GM04504 (cell line): ENCODE measurements at places on chromosomes 1 and 21.

DNA sequence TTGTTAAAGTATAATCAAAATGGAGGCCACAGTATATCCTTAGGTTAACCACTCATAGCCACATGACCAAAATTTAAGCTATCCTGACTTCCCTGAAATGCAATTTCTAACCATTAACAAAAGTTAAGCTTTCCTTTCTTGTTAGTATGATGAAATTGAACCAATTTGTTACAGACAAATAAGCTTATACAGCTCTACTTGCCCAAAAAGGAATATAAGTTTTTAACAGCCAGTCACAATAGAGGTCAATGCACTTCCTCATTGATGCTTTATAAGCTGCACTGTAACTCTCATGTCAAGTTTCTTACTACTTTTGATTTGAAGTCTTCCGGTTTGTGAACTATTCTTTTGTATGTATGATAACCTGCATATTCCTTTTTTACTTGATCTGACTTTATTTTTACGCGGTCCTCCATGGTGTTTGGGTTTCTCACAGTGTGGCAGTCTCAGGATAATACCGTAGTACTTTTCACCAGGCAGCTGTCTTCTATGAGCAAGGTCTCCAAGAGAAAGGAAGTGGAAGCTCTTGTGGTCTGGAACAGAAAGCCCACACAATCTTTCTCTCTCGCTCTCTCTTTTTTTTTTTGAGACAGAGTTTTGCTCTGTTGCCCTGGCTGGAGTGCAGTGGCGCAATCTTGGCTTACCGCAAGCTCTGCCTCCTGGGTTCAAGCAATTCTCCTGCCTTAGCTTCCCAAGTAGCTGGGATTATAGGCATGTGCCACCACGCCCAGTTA is 331.6 kb downstream of the SRGAP2C start:
- no peak for DNase-seq

DNA sequence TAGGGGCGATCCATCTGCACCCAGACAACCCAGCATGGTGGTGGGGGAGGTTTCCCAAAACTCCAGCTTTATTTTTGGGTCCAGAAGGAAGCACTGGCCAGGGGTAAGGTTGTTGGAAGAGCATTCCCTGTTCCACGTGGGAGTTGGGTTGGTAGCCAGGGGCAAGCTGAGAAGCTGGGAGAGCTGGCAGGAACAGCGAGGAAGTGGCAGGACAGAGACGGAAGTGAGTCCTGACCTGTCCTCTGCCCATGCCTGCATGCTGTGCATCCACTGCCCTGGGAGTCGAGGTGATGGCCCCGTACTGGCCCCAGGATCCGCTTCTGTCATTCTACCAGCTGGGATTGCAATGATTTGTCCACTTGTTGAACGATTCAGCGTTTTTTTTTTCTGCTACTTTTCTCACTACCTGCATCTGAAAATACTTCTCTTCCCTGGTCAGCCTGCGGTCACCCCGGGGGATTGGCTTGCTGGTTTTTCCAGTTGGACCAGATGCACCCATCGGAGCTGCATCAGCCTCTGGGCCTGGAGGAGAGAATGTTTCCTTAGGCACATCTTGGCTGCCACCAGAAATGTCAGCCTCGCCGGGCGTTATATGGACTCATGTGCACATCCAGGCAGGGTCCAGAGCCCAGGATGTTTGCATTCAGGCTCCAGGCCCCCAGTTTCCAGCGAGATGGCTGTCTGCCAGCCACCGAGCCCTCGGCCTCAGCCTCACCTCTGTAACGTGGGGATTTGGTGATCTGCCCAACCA is 28.3 kb upstream of the TMPRSS2 start:
- no peak for DNase-seq

DNA sequence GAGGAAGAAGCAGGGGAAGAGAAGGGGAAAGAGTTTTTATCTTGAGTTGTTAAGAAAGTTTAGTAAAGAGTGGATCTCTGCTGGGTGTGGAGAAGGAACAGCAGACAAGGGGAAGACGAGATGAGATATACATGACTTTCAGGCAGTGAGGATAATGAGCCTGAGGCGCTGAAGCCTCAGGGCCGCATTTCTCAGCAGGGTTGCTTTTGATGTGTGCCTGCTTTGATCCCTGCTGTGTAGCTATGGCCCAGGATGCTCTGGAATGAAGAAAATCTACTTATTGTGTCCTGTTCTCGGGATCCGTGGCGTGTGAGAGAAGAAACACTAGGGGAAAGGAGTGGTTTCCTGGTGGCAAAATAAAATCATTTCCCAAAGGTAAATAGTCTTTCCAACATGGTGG is 15.1 kb upstream of the RPE65 start:
- DNase-seq = no peak

GRCh38 chr1:16420424-16421118 is 16.7 kb downstream of the SPATA21 start:
- no peak for DNase-seq

DNA sequence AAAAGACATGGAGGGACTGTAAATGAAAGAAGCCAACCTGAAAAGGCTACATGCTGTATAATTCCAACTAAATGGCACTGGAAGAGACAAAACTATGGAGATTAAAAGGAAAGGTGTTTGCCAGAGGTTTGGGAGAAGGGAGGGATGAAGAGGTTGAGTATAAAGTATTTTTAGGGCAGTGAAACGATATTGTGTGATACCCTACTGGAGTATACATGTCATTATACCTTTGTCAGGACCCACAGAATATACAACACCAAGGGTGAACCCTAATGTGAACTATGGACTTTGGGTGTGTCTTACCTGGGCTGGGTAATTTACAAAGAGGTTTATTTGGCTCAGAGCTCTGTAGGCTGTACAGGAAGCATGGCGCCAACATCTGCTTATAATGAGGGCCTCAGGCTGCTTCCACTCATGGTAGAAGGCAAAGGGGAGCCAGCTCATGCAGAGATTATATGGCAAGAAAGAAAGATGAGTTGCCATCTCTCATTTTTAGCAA is 73.4 kb downstream of the CD2 start:
- no peak for DNase-seq

- DNase-seq = no peak
These were observed 1143.1 kb downstream of the PLA2G4A start for GRCh38 chr1:187971851-187972250.

DNA sequence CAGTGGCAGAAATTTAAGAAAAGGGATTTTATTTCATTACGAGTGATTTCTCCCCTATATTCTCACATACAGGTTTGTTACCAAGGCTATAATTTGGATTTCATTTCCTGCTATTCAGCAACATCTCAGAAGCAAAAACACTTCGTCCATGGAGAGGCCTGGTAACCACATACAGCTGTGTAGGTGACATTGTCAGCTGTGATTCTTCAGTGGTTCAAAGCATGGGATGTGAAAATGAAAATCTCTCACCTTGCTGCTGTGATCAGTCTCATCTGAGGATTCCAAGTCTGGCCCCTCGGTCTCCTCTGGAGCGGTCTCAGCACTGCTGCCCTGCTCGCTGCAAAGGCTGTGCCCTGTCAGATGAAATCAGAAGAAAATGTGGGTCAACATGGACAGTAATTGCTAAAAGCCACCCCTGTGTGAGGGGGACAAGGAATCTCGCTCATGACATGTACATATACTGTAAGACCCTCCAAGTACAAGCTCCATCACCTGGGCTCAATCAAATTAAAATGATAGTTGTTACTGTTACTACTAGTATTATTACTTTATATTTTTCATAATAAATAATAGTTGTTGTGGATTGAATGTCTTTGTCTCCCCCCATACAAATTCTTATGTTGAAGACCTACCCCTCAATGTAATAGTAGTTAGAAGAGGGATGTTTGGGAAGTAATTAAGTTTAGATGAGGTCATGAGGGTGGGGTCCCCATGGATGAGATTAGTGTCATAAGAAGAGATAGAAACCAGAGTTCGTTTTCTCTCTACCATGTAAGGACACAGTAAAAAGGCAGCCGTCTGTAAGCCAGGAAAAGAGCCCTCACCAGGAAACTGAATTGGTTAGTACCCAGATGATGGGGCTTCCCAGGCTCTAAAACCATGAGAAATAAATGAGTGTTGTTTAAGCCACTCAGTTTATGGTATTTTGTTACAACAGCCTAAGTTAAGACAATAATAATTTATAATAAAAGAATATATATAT is 126.7 kb upstream of the KRTAP19-8 start:
- no peak for DNase-seq

DNA sequence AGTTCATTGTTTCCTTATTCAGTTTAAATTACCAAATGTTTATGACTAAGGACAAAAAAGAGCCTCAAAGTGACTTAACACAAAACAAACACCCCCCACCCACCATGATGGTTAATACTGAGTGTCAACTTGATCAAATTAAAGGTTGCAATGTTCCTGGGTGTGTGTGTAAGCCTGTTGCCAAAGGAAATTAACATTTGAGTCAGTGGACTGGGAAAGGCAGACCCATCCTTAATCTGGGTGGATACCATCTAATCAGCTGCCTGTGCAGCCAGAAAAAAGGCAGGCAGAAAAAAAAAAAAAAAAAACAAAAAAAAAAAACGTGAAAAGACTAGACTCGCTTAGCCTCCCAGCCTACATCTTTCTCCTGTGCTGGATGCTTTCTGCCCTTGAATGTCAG is 543.4 kb downstream of the NEGR1 start:
- no peak for DNase-seq

GRCh38 chr1:75990686-75991085 is 58.5 kb upstream of the ASB17 start:
- no peak for DNase-seq

DNA sequence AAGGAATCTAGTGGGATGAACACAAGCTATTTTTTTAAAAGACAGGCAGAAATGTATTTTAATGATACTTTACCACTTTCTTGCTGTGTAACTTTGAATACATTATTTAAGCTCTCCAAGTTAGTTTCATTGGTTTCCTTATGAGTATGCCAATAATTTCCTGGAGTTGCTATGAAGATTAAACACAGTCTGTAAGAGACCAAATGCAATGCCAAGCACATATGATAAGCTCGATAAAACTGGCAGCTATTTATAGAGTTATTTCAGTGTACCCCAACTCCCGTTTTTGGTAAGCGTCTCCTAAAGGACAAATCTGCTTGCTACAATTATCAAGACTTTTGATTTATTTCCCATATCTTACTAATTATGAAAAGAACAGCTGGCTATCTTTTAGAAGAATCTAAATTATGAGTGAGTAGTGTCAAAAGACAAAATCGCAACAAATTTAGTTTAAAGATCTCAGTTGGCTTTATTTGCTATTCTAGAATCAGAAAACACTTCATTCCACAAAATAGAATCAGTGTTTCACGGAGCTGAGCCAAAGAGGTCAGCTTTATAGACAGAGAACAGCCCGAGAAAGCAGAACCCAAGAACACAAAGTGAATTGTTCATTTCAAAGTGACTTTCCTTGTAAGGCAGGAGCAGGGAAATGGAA is 7.2 kb upstream of the MAP10 start:
- DNase-seq = no peak

DNA sequence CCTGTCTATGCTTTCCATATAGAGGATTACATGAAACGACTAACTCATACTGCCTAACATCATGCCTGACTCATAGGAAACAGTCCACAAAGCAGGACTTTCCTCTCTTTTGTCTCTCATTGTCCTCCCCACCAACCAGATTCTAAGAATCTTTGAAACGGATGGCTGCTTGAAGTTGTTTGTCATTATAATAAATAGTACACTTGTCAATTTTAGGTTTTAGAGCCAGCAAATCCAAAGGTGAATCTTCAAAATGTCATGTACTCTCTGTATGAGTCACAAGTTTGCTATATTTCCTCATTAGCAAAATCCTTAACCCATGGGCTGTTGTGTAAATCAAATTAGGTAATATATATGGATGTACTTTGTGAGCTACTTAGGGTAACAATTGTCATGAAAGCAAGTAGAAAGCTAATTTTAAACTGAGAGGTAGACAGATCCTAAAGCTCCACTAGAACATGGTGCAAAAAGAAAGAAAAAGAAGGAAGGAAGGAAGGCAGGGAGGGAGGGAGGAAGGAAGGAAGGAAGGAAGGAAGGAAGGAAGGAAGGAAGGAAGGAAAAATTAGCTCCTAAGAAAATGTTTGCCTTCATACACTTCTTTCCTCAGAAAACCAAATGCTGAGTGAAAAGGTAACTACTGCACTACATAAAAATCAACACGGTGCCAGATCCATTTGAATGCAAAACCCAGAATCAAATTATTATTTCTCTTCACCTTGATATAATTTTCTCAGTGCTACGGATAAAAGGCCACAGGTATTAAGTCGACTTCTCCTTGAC is 129.5 kb upstream of the PRMT6 start:
- DNase-seq = no peak
